Amygdala (tissue), 56 donors: ENCODE measurements at places on chromosomes 4 and X.
A peak's percentile ranks its signal among the peaks of the same experiment; 100 is the strongest.

DNA sequence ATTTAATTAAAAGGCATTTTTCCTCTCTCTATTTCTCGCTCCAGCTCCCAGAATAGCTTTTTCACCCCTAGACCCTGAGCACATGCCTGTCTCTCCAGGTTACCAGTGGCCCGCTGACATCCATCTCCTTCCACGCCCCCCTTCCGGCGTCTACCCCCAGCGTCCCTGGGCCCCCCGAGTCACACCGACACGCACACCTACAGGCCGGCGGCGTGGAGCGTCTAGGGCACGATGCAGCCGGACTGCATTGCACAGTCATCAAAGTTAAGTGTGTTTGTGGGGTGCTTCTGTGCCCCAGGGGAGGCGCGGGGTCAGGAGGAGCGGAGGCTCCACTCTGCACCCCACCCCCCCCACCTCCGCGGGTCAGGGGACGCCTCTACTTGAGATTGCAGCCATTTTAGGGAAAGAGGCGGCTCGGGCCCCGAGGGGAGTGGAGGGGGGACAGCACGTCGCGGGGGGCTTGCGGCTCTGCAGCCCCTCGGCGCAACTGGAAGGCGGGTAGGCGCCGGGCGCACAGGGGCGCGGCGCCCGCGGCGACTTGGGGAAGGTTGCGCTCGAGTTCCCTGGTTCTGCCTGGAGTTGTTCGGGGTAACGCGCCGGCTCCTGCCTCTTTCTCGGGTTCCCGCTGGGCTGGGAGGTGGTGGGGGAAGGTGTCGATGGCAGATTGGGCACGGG lies 112.7 kb downstream of the DHX15 start:
- DNase-seq = no peak

DNA sequence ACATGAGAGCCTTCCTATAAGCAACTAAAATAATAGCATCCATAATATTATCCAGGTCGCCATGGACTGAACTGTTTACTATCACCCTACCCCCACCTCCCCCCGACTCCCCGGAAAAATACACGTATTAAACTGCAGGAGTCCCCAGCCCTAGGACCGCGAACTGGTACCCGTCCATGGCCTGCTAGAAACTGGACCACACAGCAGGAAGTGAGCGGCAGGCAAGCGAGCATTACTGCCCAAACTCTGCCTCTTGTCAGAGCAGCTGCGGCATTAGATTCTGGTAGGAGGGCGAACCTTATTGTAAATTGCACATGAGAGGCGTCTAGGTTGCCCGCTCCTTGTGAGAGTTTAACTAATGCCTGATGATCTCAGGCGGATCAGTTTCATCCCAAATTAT lies 405.8 kb upstream of the ADGRL3 start:
- DNase-seq = no peak

DNA sequence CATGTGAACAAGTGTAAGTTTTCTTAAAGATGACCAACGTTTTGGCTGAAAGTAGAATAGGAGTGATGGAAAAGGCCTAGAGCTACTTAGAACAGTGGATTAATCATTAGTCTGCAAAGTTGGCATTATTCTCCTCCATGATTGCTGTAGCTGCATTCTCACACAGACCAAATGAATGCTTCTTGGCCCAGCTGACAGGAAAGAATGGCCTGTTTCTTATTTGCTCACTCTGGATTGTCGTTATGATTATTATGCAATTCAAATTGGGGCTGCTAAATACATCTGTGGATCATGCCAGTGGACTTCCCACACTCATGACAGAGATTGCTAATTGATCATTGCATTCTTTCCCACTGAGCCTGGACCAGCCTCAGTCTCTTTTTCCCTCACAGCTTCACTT lies 285.0 kb downstream of the STIM2 start:
- DNase-seq = no peak

GRCh38 chr4:138904793-138905192 lies 110.8 kb upstream of the NOCT start:
- DNase-seq = no peak

DNA sequence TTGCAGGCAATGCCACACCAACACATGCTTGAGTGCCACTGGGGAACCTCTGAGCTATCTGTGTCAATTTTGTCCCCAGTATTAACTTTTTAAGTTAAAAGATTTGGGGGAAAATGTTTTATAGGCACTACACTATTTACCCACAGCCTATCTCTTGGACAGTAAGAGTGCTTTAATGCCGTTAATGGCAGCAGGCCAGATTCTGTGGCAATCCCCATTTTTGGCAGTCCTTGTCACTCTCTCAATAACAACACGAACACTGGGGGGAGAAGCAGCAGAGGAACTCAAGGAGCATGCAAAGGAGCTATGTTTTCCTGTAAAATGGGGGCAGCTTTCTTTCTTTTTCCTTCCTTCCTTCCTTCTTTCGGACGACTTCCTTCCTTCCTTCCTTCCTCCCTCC lies 168.6 kb downstream of the NSUN7 start:
- no peak for DNase-seq

GRCh38 chr4:147518846-147519767 lies 38.2 kb downstream of the EDNRA start:
- DNase-seq = no peak

DNA sequence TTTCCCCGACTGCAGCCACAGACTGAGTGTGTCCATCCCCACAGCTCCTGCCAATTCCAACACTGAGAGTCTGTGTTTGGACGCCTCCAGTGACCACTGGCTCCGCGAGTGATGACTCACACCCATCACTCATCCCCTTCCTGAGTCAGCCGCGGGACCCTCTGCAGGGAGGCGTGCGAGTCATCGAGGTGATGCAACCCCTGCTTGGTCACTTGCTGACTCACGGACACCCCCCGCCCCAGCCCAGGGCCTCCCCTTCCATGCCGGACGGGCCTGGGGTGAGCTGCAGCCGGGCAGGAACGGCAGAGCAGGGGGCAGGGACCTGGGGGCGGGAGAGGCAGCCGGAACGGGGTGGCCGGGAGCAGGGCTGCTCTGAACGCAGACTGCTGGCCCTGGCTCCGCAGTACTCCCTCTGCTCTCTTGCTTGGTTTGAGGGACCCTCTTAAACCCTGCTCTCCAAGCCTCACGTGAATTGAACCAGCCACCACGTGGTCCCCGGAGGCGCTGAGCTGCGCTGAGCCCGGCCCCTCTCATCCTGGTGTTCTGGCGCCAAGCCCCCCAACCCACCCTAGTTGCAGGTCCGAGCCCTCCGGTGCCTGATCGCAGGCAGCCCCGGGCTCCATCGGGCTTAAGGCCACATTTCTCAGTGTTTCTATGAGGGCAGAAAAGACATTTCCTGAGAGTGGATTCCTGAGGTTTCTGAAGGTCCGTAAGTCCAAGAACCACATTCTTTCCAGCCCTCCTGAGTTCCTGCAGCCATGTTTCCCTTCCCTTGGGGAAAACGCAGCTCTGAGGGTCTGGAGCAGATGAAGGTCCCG lies 32.4 kb downstream of the FGFRL1 start:
- DNase-seq = no peak

DNA sequence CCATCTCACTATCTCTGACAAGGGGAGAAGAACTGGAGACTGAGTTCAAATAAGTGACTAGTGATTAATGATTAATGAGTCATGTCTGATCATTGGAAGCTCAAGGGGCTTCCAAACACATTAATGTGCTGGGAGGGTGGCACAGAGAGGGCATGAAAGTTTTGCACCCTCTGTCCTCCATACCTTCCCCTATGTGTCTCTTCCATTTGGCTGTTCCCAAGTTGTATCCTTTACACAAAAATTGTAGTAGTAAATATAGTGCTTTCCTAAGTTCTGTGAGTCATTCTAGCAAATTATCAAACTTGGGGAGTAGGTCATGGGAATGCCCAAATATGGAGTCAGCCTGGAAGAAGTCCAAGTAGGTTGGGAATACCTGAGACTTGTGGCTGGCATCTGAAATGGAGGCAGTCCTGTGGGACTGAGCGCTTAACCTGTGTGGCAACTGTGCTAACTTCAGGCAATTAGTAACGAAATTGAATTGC lies 4.1 kb upstream of the FAM200B start:
- no peak for DNase-seq

DNA sequence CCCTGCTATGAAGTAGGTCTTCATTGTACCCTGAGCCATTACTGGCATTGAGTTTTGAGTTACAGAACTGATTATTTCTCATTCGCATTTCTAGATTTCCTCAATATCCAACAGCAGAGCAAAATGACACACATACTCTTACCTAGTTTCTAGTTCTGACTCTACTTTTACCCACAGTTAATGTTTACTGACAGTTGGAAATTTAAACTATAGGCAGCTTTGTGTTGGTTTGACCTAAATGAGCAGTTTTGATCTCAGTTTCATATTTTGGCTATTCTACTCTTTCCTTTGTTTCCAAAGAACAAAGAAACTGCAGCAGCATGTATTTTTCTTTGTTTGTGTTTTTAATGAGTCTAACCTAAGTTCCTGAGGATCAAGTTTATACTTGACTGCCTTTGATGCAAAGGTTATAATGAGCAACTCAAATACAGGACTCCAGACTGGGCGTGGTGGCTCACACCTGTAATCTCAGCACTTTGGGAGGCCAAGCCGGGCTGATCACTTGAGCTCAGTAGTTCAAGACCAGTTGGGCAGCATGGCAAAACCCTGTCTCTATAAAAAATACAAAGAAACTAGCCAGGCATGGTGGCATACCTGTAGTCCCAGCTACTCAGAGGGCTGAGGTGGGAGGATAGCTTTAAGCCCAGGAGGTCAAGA lies 30.4 kb downstream of the TXK start:
- DNase-seq = no peak

DNA sequence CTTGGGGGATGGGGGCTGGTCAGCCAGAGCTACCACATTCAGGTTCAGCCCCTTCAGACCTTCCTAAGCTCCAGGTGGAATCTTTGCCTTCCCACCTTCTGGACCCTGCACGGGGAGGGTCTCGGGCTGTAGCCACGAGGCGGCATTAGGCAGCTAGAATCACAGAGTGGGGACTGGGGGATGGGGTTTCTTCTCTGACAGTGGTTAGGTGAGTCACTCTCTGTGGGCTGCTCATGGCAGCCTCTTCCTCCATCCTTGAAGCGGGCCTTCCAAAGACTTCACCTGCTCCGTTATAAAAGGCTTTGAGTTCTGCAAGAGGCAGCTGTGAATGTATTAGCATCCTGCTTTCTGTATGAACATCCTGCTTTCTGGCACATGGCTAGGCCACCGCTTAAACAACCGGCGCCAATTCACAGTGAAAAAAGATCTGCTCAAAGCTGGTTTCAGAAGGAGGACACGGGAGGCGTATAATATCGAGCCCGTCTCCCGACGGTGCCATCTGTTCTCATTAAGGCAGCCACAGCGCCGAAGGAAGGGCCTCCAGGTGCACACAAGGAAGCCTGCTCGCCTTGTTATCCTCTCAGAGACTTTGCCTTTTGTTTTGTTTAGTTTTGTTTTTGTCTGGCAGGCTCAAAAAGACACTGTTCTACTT lies 74.3 kb upstream of the IGFBP7 start:
- DNase-seq = no peak

DNA sequence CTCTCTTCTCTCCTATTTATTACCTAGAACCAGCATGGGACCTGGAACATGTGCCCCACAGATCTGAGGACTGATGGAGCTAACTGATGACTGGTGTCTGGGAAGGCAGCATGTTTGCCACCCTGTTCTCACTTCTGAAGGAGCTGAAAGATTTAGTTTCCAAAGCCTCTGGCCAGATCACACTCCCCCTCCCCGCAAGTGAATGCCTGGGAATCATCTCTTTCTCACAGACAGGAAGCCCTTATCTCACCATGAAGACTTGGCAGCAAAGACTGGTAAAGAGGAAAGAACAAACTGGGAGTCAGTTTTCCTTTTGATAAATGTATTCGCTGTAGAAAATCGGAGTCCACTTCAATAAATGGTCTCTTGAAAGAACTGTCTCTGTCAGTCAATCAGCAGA lies 21.0 kb upstream of the PCYT1B start:
- DNase-seq = no peak

DNA sequence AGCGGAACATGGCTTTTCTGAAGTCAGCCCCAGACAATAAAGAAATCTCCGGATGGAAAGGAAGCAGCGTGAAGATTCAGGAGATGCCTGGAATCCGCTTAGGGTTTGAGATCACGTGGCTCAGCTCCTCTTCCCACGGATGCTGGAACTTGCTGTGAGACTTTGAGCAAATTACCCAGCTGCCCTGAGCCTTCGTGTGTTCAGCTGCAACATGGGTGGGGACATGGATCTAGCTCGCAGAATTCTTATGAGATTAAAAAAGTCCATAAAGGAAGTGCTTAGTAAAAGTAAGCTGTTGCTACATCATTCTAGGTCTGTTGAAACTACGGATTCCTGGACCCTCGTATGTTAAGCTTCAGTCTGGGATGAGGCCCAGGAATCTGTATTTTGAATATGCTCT lies 55.7 kb upstream of the STIM2 start:
- peak; percentile 8 for DNase-seq

DNA sequence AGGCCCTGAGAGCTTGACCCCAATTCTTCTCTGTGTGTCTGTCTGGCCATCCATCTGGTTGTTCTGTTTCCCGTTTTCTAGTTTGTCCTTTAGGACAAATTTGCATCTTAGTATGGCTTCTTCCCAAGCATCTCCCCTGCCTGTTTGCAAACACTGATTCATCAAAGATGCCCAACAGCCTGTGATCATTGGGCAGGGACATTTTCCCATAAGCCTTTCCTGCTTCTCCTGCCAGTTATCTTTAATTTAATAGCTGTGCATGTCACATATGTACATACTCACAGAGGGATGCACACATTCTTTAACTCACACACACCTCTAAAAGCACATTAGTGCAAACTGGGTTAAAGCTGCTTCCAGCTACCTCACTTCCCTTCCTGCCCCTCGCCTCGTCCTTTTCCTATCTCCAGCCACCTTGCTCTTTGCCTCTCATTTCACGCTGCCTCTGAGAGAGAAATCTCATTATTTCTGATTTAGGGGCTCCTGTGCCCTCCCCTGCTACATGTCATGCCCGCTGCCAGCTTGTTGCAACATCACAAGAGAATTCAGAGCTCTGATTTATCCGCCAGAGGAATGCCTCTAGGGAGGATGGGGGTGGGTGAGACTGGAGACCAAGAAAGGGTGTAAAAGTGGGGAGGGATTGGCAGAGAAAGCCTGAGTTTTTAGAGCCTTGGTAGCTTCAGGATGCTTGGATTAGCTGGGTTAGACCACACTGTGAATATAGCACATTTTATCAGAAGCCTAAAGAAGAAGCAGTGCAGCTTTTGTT lies 100.6 kb downstream of the NHS start:
- no peak for DNase-seq

GRCh38 chr4:152188801-152189200 lies 347.1 kb downstream of the FBXW7 start:
- DNase-seq = no peak

DNA sequence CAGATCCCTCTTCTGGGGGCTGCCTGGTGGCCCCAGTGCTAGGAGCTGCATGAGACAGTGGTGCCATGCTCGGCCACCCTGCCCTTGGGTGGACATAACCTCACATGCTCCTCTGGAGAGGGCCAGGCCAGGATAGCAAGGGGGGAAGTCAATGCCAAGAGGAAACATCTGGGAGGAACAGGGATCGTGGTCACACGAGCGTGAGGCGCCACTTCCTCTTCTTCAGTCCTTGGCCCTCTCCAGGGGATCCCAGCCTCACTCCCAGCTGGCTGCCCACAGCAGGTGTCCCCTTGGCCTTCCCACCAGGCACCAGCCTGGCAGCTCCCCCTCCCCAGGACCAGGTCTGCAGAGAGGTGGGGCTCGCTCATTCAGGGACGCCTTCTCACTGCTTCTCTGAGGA lies 28.6 kb downstream of the TBC1D14 start:
- DNase-seq = no peak
